GF-D8 (cell line): ENCODE measurements at places on chromosomes 6 and 20.
A peak's percentile ranks its signal among the peaks of the same experiment; 100 is the strongest.

DNA sequence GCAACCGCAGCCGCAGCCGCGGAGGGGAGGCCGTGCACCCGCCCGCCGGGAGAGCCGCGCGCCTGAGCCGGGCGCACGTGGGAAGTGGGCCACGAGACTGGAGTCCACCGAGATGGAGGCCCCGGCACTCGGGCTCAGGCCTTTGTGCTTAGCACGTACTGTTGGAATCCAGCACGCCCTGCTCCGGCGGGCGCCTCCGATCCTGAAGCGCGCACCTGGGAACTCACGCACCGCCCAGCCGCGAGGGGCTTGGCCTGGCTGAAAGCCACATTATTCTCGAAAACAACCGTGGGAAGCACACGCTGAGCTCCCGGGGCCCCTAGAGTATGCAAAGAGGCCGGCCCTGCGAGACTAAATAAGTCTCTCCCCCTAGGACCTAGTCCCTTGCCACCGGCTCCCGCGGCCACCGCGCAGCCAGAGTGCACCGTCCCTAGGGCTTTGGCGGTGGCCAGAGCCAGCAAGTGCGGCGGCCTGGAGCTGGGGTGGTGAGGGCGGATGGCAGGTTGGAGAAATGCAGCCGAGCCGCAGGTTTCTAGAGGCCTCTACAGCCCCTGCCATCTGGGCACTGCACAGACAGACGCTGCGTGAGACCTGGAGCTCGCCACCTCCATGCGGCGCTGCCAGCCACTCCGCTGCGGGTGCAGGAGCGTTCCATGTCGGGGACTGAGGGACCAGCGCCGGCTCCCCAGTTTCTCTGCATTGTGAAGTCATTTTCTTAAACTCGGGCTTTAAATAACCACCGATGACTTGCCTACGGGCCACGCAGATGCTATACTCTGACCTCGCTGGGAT is 42.0 kb upstream of the LY86 start:
- DNase-seq: no peak

GRCh38 chr6:57216235-57217101 is 5.6 kb downstream of the RAB23 start:
- DNase-seq: no peak

DNA sequence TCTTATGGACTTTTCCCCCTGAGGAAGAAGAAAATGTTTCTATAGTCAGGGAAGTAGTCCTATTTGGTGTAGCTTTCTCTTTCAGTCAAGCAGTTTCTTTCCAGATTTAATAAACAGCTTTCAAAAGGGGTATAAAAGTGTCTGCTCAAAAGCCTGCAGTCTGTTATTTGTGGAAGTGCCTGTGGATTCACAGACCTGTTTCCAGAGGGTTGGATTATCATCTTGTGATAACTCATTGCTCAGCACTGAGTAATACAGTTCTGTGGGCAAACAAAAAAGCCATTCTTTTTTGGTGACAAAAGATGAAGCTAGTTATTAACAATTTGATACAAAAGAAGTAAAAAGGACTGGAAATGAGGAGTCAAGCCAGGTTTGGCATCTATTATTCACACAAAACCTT is 358.2 kb upstream of the ID4 start:
- DNase-seq: no peak

DNA sequence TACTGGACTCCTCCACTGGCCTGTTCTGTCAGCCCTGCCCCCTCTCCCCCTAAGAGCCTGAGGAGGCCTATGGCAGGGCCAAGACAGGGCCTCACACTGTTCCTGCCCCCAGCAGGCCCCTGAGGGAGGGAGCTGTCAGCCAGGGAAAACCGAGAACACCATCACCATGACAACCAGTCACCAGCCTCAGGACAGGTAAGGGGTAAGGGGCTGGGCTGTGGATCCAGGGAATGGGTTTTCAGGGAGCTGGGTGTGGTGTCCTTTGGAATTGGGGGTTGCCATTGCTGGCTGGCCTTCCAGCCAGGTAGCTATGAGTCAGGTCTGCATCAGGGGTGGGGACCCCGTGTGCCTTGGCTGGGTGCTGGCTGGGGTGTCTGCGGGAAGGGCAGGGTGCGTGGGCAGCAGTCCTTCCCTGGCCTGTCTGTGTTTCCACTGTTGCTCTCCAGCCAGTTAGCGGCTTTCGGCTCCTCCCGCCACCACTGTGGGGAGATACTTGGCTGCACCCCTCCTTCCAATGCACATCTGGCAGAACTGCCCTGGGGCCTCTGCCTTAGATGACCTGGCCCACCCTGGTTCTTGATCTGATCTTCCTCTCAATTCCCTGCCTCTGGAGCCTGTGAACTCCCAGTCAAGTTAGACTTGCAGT is 3.9 kb downstream of the SLC29A1 start:
- DNase-seq: no peak

DNA sequence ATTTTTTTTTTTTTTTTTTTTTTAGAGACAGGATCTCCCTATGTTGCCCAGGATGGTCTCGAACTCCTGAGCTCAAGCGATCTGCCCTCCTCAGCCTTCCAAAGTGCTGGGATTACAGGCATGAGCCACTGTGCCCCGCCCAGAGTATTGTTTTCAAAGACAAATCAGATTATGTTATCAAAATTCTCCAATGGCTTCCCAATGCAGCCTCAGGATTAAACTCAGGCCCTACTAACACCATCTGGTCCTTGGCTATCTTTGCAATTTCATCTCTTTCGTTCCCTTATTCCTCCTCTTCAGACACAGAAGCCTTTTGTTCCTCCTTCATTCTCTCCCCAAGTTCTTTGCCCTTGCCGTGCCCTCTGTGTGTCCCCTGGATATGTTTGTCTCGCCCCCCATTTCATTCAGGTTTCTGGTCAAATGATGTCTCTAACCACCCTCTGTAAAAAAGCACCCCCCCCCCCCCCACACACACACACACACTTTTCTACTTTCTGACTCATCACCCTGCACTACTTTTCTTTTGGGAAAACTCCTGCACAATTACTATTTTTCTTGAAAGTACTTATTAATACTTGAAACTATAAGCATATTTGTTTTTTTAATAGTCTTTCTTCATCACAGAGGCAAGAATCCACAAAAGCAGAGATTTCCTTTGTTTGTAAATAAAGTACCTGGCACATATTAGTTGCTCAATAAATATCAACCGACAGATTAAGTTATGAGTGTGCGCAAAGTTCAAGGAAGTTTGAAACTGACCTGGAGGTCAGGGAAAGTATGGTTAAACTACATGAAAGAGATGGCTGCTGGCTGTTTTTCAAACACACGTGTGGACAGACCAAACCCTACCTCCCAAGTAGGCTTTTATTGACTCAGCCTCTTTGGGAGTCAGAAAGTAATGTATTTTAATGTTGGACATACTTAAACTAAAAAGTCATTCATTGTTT is 16.7 kb downstream of the BTN1A1 start:
- no peak for DNase-seq

DNA sequence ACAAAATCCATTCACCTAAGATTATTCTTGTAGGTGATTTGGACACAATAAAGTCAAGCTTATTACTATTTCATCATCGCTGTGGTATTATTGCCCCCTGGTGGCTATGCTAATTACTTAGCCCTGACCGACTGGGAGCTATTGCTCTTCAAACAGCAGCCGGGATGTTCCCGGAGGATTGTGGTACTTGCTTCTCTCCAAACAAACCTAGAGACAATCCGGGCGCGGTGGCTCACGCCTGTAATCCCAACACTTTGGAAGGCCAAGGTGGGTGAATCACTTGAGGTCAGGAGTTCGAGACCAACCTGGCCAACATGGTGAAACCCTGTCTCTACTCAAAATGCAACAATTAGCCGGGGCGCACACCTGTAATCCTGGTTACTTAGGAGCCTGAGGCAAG is 15.4 kb upstream of the STMND1 start:
- DNase-seq: no peak

GRCh38 chr20:15613530-15613929 is 959.7 kb downstream of the KIF16B start:
- no peak for DNase-seq

DNA sequence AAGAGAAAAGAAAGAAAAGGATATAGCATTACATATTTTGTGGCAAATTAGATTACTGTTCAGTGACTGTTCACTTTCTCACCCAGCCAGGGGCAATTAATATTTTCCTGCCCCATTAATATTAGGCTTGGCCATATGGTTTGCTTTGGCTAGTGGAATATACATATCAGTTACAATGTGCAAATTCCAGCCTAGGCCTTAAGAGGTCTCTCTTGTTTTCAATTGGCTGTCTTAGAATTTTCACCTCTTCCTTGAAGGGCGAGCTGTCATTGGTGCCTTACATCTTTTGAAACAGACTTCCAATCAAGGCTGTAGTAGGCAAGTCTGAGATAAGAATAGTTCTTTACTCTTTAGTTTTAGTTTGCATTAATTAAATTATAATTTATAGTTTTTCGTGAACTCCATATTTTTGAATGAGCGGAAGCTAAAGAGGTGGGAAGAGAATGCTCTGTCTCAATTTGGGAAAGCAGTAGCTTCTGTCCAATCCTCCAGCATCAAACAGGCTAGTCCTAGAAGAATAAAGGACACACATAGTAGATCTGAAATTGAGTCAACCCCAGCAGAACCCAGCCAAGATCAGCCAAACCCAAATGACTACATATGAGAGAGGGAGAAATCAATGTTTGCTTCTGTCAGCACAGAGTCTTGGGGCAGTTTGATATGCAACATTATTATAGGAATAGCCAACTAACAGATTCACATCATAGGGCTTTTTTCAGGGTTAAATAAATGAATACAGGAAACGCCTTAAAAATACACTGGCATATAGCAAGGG is 6.3 kb upstream of the CSNK2A1 start:
- DNase-seq: no peak

DNA sequence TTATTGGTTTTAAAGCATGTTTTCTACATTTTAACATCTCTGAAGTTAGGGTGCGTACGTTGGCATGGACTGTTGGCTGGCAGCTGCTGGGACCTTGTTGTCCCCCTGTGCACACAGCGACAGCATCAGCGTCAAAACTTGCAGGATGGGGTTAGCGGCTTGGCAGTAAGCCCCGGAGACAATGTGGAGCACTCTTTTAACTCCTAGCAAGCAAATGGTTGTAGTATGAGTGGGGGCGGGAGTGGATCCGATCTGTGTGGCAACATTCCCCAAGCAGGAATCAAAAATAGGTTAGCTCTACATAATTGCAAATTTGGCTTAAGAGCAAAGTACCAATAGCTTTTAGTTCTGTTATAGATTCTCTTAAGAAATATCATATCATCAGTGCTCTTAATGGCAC is 70.1 kb downstream of the NRN1 start:
- DNase-seq: no peak

DNA sequence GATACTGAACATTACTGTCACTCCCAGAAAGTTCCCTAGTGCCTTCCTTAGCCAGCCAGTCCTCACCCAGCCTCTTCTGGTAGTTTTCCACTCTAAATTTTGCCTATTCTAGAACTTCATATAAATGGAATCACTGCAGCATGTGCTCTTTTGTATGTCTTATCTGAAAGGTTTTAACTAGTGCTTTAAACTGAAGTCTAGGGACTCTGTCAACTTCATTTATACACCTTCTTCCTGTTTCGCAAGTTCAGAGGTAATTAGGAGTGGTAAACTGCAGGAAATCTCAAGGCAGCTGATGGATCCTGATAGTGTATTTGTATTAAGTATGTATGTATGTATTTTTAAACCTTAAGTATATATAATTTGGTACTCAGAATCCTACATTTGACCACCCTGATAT is 94.3 kb downstream of the TCP11 start:
- peak; percentile 95 for DNase-seq

GRCh38 chr20:45850926-45851325 is 6.3 kb downstream of the ACOT8 start:
- DNase-seq: no peak

- no peak for DNase-seq
Measured at GRCh38 chr6:815348-815738, 122.4 kb upstream of the EXOC2 start.

DNA sequence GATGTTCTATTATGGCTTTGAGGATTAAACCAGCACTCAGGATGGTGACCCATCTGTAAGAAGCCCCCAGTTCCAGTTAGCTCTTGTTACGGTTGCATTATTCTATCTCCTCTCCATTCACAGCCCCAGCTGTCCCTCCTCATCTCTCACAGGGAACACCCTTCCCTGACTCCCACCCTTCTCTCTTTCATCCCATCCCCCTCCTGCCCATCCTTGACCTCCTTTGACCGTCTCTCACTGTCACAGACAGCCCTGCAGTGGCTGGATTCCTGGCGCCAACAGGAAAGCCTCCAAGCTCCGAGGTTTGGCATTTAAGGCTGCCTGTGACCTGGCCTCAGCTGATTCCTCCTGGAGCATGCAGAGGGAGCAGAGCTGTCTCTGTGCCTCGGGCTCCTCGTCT is 4.2 kb upstream of the BPIFB4 start:
- DNase-seq: no peak

- no peak for DNase-seq
Measured at GRCh38 chr6:10847684-10848083, 9.3 kb upstream of the MAK start.

- DNase-seq: no peak
Measured at GRCh38 chr6:12614456-12614855, 102.1 kb upstream of the PHACTR1 start.

- peak; percentile 83 for DNase-seq
Measured at GRCh38 chr20:1392693-1393506, at the start of gene FKBP1A. Gene FKBP1A, minus strand, starts transcription at chr20:1393054. Its CDS starts 56 bp downstream, at chr20:1392998.

- no peak for DNase-seq
Measured at GRCh38 chr20:4165984-4166725, 150.8 kb upstream of the RNF24 start.

- no peak for DNase-seq
Measured at GRCh38 chr20:36929290-36929689, 22.2 kb downstream of the SAMHD1 start.

GRCh38 chr6:56037601-56038000 is 162.2 kb upstream of the BMP5 start:
- no peak for DNase-seq

DNA sequence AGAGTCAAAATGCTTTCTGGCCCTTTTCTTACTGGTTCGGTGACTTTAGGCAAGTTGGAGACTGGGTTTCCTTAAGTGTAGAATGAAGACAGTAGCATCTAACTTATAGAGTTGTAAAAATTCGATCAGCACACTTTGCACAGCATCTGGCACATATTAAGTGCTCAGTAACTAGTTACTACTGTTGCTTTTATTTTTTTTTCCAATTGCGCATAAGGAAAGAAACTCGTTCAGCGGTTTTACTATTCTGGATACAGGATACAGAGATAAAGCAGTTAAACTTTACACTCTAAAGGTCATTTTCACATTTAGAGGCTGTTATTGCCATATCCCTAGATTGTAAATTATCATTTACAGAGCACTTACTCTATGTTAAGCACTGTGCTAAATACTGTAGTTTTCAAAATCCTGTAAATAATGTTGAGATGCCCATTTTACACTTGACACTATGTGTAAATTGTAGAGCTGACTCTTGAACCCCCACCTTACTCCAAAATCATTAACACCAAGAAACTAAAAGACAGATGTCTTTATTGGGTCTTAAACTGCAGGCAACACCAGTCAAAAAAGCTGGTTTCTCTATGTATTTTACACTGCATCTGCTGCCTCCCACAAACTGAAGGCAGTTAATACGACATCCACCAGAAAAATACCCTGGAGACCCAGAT is 886 bp downstream of the ROMO1 start:
- DNase-seq: no peak
